ENCODE measurements at places on chromosomes 2 and 18.

DNA sequence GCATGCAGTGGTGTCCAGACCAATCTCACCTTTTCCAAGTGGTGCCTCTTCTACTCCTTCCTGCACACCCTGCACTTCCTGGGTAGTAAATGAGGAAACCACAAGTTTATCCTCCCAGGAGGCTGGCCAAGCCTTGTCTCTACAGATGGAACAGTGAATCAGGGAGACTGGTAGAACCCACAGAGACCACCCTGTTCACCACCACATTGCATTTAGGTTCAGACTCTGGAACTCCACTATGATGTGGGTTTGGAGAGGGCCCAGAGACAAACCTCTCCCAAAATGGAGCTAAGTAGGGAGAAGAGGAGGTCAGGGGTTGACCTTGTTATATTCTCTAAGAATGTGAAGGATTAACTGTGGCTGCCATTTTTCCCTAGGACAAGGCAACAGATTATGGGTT lies 102.8 kb upstream of the FZD7 start:
- peaks cover 4% of the 10 kb centered on the region for H3K27me3 ChIP-seq
- H3K4me1 ChIP-seq, result peaks cover 25% of the 10 kb centered on the region
- no peak for DNase-seq
- no peaks in the 10 kb centered on the region for H3K36me3 ChIP-seq
- no peak overlapping the region for H3K27ac ChIP-seq

- DNase-seq, result no peak
- no peaks in the 10 kb centered on the region for H3K36me3 ChIP-seq
- H3K27ac ChIP-seq, result no peak overlapping the region
- no peaks in the 10 kb centered on the region for H3K27me3 ChIP-seq
- H3K4me3 ChIP-seq, result no peak overlapping the region
- H3K4me1 ChIP-seq, result no peaks in the 10 kb centered on the region
Measured at GRCh38 chr2:229520691-229521096, 193.7 kb downstream of the DNER start.

GRCh38 chr2:152067823-152068222 lies 31.0 kb downstream of the CACNB4 start:
- no peak overlapping the region for H3K4me3 ChIP-seq
- no peaks in the 10 kb centered on the region for H3K4me1 ChIP-seq
- H3K27me3 ChIP-seq, result peaks cover 4% of the 10 kb centered on the region
- DNase-seq, result no peak
- no peaks in the 10 kb centered on the region for H3K36me3 ChIP-seq
- no peak overlapping the region for H3K27ac ChIP-seq

DNA sequence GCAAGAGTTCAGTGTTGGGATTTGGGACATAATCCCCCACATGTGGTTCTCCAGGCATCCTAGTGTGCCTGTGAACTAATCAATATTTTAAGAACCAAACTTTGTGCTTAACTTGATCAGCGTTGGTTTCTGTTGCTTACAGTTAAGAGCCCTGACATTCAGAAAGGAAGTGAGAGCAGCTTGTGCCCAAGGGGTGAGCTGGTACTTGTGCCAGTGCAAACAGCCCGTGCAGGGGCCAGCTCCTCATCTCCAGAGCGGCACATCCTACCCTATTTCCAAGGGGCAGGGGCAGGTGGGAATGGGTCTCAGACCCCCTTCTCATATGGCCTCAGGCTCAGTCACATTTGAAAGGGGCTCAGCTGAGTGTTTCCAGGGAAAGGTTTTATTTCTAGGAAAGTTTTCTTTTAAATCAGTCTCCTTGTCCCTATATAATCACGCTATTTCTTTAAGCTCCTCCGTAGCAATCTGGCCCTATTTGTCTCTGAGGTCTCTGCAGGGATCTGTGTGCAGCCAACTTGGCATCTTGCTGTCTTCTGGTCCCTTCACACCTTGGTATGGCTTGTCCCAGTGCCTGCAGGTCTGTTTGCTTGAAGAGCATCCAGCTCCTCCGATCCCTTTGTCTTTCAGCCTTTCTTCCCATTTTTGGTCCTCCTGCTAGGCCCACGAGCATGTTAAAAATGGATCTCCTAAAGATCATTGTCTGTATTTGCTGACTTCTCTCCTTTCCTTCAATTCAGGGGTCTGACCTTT lies 358.9 kb downstream of the HRH4 start:
- H3K27ac ChIP-seq, result no peak overlapping the region
- peaks cover 39% of the 10 kb centered on the region for H3K4me1 ChIP-seq
- no peak for DNase-seq
- peaks cover 15% of the 10 kb centered on the region for H3K27me3 ChIP-seq
- H3K36me3 ChIP-seq, result no peaks in the 10 kb centered on the region

- DNase-seq, result no peak
- no peak overlapping the region for H3K4me3 ChIP-seq
- no peaks in the 10 kb centered on the region for H3K36me3 ChIP-seq
- H3K27me3 ChIP-seq, result peaks cover 2% of the 10 kb centered on the region
- H3K27ac ChIP-seq, result no peak overlapping the region
- no peaks in the 10 kb centered on the region for H3K4me1 ChIP-seq
Measured at GRCh38 chr2:115939902-115940301, 1497.5 kb downstream of the DPP10 start.

DNA sequence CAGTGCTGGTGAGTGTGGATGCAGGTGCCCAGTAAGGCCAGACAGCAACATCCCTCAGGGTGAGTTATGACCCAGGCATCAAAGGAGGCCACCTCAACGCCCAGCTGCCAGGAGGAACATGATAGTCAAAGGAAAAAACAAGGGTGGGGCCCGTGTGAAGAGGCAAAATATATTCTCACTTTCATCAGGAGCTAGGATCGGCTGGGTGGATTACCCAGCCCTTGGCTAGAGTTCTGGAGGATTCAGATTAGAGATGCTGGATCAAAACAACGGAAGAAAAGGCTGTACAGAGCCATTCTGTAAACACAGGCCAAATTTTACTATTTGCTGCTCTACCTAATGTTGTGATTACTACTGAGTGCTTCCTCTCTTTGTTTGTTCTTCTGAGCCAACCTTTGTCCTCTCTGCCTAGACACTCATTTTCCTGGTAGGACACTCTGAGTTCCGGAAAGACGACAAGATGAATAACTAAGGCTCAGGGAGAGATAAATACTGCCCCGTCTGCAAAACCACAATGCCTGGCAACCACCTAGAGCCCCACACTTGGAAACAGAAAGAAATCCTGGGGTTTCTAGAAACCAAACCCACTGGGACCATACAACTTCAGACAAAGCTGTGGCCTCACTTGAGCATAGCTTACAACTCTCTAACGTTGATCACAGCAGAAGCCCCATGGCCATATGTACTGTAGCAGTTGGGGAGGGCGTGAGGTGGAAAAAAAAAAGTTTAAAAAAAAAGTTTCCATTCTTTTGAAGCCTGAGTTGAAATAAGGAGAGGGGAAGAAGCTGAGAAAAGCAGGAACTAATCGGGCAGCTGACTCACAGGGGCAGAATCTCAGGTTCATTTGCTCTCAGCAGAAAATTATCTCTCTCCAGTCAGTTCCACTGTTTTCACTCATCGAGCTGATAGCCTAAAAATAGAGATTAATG lies 17.8 kb upstream of the PMAIP1 start:
- no peaks in the 10 kb centered on the region for H3K36me3 ChIP-seq
- no peak overlapping the region for H3K4me3 ChIP-seq

- no peak for DNase-seq
- no peak overlapping the region for H3K27ac ChIP-seq
- peaks cover 5% of the 10 kb centered on the region for H3K27me3 ChIP-seq
- H3K36me3 ChIP-seq, result peaks cover 6% of the 10 kb centered on the region
- H3K4me3 ChIP-seq, result no peak overlapping the region
- H3K4me1 ChIP-seq, result peaks cover 17% of the 10 kb centered on the region
Measured at GRCh38 chr2:174062934-174063333, 97.8 kb upstream of the SP3 start.

- no peak overlapping the region for H3K27ac ChIP-seq
- no peak for DNase-seq
- no peaks in the 10 kb centered on the region for H3K27me3 ChIP-seq
- peaks cover 42% of the 10 kb centered on the region for H3K36me3 ChIP-seq
Measured at GRCh38 chr18:35646449-35646848, 64.9 kb downstream of the GALNT1 start.

DNA sequence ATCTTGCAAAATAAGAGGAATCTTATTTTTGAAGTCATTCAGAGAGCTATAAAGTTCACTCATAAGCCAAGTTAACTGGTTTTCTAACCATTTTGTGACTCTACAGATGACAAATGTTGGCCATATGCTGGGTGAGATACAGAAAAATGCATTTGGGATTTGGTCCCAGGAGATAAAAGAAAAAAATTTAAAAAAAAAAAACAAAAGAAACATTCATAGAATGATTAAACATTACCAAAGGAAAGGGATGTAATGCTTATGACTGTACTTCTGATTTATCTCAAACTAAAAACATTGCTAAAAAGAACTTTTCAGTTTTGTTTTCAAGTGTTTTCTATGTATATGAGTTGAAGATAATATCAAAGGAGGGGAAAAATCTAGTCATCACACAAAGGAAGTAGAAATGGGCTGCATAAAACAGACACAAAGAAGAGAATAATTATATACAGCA lies 43.1 kb downstream of the PELI1 start:
- H3K27me3 ChIP-seq, result no peaks in the 10 kb centered on the region
- H3K36me3 ChIP-seq, result peaks cover 18% of the 10 kb centered on the region
- no peak for DNase-seq
- H3K4me3 ChIP-seq, result no peak overlapping the region
- no peaks in the 10 kb centered on the region for H3K4me1 ChIP-seq

Measured in neural crest cell (in vitro differentiated cells).